ENCODE measurements at places on chromosomes 4 and X.

GRCh38 chr4:56463711-56464110 is 3.7 kb upstream of the SRP72 start:
- no peak overlapping the region for H3K27ac ChIP-seq
- peaks cover 40% of the 10 kb centered on the region for H3K4me1 ChIP-seq
- DNase-seq: no peak
- H3K36me3 ChIP-seq: peaks cover 13% of the 10 kb centered on the region

- H3K36me3 ChIP-seq: peaks cover 7% of the 10 kb centered on the region
- peaks cover 3% of the 10 kb centered on the region for H3K4me1 ChIP-seq
- no peak for DNase-seq
- no peaks in the 10 kb centered on the region for H3K27me3 ChIP-seq
Measured at GRCh38 chr4:78185117-78185516, 128.0 kb downstream of the FRAS1 start.

- no peak overlapping the region for H3K4me3 ChIP-seq
- H3K27me3 ChIP-seq: no peaks in the 10 kb centered on the region
- no peak for DNase-seq
- no peaks in the 10 kb centered on the region for H3K4me1 ChIP-seq
Measured at GRCh38 chr4:156784970-156785369, 186.6 kb downstream of the PDGFC start.

DNA sequence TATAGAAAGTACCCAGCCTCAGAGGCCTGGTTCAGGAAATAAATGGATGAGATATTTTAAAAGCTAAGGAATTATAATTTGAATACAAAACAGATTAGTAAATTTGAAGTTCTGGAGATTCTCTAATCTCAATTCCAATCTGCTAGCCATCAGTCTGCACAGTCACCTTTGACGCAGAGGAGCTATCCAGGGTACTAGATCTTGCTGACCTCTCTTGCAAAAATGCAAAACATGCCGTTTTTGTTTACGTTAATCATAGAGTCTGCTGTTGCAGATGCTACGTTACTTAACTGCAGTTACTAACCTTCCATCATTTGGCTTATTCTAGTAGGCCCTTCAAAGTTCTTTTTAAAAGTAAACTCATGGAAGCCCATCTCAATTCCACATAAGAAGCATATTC is 10.4 kb downstream of the CCSER1 start:
- peaks cover 13% of the 10 kb centered on the region for H3K27me3 ChIP-seq
- DNase-seq: no peak
- H3K4me1 ChIP-seq: peaks cover 6% of the 10 kb centered on the region
- no peak overlapping the region for H3K27ac ChIP-seq

GRCh38 chr4:152451496-152451895 is 84.4 kb downstream of the FBXW7 start:
- no peaks in the 10 kb centered on the region for H3K36me3 ChIP-seq
- no peak overlapping the region for H3K4me3 ChIP-seq
- H3K27ac ChIP-seq: no peak overlapping the region
- no peaks in the 10 kb centered on the region for H3K27me3 ChIP-seq
- no peak for DNase-seq
- peaks cover 7% of the 10 kb centered on the region for H3K4me1 ChIP-seq

DNA sequence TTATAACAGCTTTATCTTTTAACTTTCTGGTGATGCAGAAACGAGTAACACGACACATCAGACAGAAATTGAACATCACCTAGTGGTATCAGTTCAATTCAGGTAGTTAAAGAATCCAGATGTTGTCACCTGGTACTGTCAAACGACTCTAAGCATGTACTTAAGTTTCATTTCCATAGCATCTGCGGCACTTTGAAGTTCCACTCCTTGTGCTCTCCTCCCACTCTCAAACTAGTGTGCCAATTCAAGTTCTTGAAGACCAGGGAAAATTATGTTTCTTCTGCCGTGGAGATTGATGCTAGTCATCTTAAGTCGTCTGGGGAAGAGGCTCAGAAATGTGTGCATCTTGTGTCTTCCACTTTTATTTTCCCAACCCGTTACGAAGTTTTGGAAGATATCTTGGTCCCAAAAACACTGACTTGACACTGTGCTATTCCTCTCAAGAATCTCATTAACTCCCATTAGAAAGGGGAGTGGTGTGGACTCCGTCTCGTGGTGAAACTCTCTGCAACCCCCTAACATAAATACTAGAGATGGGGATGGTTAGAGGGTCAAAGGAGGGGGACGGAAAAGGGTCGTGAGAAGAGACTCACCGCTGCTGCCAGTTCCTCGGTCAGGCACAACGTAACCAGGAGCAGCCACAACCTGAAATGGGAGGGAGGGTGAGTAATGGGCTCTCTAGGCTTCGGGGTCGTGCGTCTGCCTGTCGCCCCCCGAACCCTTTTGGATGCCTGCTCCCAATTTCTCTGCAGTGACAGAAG is 693 bp downstream of the COL4A6 start:
- peak overlapping the region; percentile 98 for H3K4me3 ChIP-seq
- H3K27ac ChIP-seq: peak overlapping the region; percentile 81
- H3K36me3 ChIP-seq: no peaks in the 10 kb centered on the region
- no peak for DNase-seq

GRCh38 chr4:102598762-102599374 is 97.7 kb downstream of the NFKB1 start:
- no peak overlapping the region for H3K27ac ChIP-seq
- DNase-seq: no peak
- H3K36me3 ChIP-seq: peaks cover 22% of the 10 kb centered on the region
- H3K4me3 ChIP-seq: no peak overlapping the region

GRCh38 chr4:58590722-58591121 is 1480.5 kb upstream of the IGFBP7 start:
- no peaks in the 10 kb centered on the region for H3K27me3 ChIP-seq
- H3K36me3 ChIP-seq: no peaks in the 10 kb centered on the region
- H3K27ac ChIP-seq: no peak overlapping the region

GRCh38 chr4:1975391-1975801 is 33.4 kb downstream of the NELFA start:
- H3K36me3 ChIP-seq: peaks cover 22% of the 10 kb centered on the region
- no peaks in the 10 kb centered on the region for H3K4me1 ChIP-seq
- no peak overlapping the region for H3K27ac ChIP-seq
- H3K27me3 ChIP-seq: peaks cover 7% of the 10 kb centered on the region
- H3K4me3 ChIP-seq: peak overlapping the region; percentile 45
- no peak for DNase-seq

GRCh38 chr4:77021614-77022089 is 54.1 kb downstream of the CCNI start:
- DNase-seq: no peak
- peaks cover 44% of the 10 kb centered on the region for H3K36me3 ChIP-seq
- peaks cover 14% of the 10 kb centered on the region for H3K4me1 ChIP-seq

- H3K27me3 ChIP-seq: no peaks in the 10 kb centered on the region
- no peaks in the 10 kb centered on the region for H3K4me1 ChIP-seq
- H3K4me3 ChIP-seq: no peak overlapping the region
- no peak overlapping the region for H3K27ac ChIP-seq
- DNase-seq: no peak
- H3K36me3 ChIP-seq: no peaks in the 10 kb centered on the region
Measured at GRCh38 chr4:53511014-53511413, 80.3 kb downstream of the LNX1 start.

DNA sequence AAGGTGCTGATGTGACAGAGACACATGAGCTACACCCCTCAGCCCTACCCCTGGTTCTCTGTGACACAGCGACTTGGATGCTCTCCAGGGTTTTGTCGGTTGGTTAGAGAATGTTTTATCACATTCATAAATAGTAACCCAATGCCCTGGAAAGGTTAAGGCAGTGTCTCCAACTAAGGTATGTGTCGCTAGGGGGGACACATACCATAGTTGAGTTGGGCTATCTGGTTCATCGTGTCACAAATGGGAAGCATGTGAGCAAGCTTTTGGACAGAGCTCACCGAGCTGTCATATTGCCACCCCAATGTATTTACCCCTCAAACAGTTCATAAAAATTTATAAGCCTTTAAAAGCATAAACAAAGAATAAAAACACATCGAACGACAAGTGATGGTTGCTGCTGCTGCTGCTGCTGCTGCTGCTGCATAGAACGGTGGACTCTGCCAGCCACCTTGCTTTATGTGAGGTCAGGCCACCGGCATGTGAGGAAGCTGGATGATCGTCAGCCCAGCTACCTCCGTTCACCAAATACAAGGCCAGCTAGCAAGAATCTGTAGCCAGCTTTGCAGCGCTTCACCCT is 55.9 kb downstream of the STOX2 start:
- H3K36me3 ChIP-seq: no peaks in the 10 kb centered on the region
- H3K27ac ChIP-seq: no peak overlapping the region

DNA sequence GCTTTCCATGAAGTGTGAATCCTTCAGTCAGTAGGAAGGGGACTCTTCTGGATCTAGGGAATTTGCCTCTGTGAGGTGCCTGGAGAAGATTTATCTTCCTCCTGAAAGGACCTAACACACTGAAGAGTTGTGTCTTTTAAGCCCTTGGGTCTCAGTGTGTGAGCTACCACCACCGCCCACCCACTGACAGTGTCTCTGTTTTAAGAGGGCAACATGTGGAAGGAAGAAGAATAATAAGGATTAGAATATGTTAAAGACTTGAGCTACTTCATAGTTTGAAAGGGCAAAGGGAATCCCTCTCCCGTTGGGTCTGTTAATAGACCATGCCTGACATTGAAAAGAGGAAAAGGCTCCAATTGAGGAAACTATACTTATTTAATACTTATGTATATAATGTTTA is 64.3 kb upstream of the TLR2 start:
- no peaks in the 10 kb centered on the region for H3K27me3 ChIP-seq
- H3K27ac ChIP-seq: peak overlapping the region; percentile 83
- H3K36me3 ChIP-seq: peaks cover 47% of the 10 kb centered on the region
- no peak for DNase-seq
- H3K4me3 ChIP-seq: no peak overlapping the region

- no peaks in the 10 kb centered on the region for H3K36me3 ChIP-seq
- peak overlapping the region; percentile 99 for H3K4me3 ChIP-seq
Measured at GRCh38 chr4:15653864-15654592, 1.1 kb downstream of the FBXL5 start.

DNA sequence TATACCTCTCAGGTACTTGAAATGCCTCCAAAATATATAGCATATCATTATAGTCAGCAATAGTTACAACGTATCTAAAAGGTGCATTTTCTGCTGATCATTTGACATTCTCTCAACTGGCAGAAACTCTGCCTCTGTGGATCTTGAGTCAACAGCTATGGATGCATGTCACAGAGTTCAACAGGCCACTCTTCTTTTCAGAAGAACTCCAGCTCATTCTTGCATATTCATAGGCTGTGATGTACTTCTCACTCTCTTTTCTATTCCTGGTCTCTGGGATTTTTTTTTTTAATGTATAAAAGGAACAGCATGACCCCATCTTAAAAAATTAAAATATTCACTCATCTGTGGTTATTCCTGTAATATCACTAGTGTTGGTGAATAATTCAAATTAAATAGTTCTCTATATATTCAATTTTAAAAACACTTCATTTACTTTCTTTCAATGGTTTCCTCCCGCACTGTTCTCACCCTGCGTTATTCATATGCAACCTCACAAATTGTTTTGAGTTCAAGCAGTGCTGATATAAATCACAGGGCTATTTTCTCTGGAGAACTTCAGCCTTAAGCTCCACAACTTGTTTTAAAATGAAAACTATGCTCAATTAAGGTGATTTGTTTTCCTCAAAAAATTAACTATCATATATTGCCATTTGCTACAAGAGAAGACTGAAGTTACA is 1111.2 kb upstream of the ADGRL3 start:
- H3K4me1 ChIP-seq: peaks cover 15% of the 10 kb centered on the region
- peaks cover 5% of the 10 kb centered on the region for H3K36me3 ChIP-seq
- H3K4me3 ChIP-seq: no peak overlapping the region
- DNase-seq: no peak
- no peaks in the 10 kb centered on the region for H3K27me3 ChIP-seq
- peak overlapping the region; percentile 97 for H3K27ac ChIP-seq

- no peak overlapping the region for H3K27ac ChIP-seq
- peaks cover 12% of the 10 kb centered on the region for H3K36me3 ChIP-seq
- no peaks in the 10 kb centered on the region for H3K4me1 ChIP-seq
- H3K4me3 ChIP-seq: no peak overlapping the region
- no peaks in the 10 kb centered on the region for H3K27me3 ChIP-seq
- DNase-seq: no peak
Measured at GRCh38 chrX:75115707-75116413, 40.2 kb downstream of the ABCB7 start.

DNA sequence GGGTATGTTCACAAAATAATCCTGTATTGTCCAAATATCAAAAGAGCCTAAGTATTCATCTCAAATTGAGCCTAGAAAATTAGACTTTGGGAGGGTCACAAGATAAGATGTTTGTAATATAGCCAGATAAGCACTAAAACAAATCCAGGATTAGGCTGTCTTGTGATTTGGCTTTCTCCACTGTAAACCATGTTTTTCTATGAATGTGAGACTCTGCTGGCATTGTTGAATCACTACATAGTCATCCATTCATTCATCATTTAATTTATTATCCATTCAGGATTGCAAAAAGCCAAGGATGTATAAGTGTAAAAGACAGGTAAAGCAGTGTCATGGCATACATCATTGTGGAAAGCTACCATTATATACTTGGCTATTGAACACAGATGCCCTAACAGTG is 148.0 kb downstream of the GRID2 start:
- no peak for DNase-seq
- no peaks in the 10 kb centered on the region for H3K36me3 ChIP-seq
- H3K27me3 ChIP-seq: no peaks in the 10 kb centered on the region
- no peak overlapping the region for H3K4me3 ChIP-seq
- H3K27ac ChIP-seq: no peak overlapping the region

GRCh38 chrX:29826742-29827141 is 388.6 kb upstream of the MAGEB2 start:
- H3K27me3 ChIP-seq: no peaks in the 10 kb centered on the region
- DNase-seq: no peak
- H3K4me3 ChIP-seq: no peak overlapping the region
- peaks cover 3% of the 10 kb centered on the region for H3K36me3 ChIP-seq
- peaks cover 12% of the 10 kb centered on the region for H3K4me1 ChIP-seq

- H3K27ac ChIP-seq: no peak overlapping the region
- H3K4me3 ChIP-seq: no peak overlapping the region
- no peaks in the 10 kb centered on the region for H3K27me3 ChIP-seq
- peaks cover 4% of the 10 kb centered on the region for H3K36me3 ChIP-seq
- no peaks in the 10 kb centered on the region for H3K4me1 ChIP-seq
- DNase-seq: no peak
Measured at GRCh38 chr4:24625091-24625490, 40.7 kb upstream of the DHX15 start.

DNA sequence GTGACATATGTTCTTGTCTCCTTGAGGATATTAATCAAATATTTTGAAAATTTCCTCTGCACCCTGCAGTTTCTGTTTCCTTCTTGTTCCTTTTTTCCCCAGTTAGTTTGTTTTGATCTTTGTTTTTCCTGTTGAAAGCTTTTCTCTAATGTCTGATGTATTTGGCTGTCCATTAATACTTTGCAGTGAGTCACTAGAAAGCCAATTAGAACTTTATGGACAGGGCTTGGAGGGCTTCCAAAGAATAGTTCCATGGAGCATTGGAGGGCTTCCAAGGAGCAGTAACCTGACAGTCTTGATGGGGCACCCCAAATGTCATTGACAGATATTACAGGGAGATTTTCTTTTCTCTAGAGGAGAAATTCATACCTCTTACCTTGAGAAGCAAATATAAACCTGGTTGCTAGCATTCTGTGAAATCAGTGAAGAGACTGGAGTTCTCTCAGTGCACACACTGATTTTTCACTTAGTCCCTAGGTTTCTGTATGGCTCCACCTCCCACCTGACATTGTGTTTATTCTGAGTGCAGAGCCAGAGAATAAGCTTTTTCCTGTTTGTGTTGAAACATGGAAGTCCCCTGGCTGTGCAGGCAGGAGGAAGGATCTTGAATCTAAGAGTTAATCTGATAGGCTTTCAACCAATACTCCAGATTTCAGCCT is 26.5 kb downstream of the SPARCL1 start:
- H3K27me3 ChIP-seq: no peaks in the 10 kb centered on the region
- no peaks in the 10 kb centered on the region for H3K4me1 ChIP-seq
- DNase-seq: no peak
- H3K36me3 ChIP-seq: no peaks in the 10 kb centered on the region

All from neural crest cell (in vitro differentiated cells).